Stimulated activated CD4-positive, alpha-beta T cell treated with anti-CD3 and anti-CD28 coated beads, Interleukin-2, amount 100 ng/mL, for 48 hours (primary cell): ENCODE measurements at places on chromosomes 16 and 17.

- no peak for DNase-seq
Observed at GRCh38 chr17:4562015-4562969, 1.9 kb upstream of the GGT6 start.

DNA sequence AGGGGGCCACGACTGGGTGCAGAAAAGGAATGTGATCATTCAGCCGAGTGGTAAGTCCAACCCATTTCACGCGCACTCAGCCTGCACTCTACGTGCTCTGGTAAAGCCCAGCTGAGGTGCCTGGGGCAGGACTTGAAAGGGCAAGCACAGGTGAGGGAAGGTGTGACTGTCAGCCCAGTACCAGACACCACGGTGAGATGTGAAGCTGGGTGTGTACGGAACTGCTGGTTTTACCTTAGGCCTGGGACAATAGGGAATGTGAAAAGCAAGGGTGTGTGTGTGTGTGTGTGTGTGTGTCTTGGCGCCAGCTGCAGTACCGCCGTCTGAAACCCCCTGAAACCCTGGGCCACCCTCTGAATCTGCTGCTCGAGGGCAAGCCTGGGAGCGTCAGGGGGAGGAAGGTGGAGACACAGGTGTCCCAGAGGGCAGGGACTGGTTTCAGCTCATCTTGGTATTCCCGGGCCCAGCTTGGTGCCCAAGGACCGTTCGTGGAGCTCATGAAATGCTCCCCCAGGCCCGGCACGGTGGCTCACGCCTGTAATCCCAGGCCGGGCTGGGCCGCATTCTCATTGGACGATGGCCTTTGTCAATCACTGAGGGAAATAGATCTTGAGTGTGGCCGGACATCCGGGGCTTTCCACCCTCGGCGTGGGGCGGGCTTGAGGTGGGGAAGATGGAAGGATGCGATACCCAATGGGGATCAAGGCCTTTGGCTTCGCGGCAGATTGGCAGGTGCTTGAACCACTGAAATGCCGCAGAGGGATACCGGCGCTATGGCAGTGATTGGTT, 27.8 kb upstream of the ST6GALNAC1 start:
- DNase-seq: peak; percentile 99

GRCh38 chr16:86127366-86127765, 228.4 kb downstream of the IRF8 start:
- DNase-seq: no peak

DNA sequence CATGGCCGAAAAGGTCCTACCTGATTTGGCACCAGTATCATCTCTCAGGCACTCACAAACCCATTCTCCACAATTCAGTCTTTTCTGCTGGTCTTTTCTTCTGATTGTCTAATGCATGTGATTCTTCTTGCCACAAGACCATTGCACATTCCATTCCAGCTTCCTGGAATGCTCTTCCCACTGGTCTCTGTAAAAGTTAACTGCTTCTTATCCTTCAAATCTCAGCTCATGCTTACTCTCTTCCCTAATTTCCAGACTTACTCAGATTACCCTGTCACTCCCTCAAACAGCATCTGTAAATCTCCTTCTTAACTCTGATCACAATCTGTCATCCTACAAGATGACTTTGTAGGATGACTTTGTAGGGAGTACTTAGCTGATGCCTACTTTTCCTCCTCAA, 320.2 kb downstream of the MAP2K6 start:
- DNase-seq: no peak

DNA sequence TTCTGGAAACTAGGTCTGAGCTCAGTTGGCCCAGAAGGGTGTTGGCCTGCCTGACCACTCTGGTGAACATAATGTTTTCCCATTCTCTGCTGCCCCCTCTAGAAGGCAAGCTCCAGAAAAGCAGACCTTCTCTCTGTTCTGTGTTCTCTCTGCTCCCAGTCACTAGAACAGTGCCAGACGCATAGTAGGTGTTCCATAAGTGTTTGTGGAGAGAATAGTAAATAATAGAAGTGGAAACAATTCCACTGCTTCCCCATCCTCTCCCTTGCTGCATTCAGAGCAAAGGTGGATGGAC, 32.2 kb upstream of the ETV4 start:
- DNase-seq: no peak

- DNase-seq: no peak
Observed at GRCh38 chr17:7095625-7096024, 15.6 kb upstream of the CLEC10A start.

- DNase-seq: no peak
Observed at GRCh38 chr17:59558039-59558438, 7.4 kb upstream of the DHX40 start.

DNA sequence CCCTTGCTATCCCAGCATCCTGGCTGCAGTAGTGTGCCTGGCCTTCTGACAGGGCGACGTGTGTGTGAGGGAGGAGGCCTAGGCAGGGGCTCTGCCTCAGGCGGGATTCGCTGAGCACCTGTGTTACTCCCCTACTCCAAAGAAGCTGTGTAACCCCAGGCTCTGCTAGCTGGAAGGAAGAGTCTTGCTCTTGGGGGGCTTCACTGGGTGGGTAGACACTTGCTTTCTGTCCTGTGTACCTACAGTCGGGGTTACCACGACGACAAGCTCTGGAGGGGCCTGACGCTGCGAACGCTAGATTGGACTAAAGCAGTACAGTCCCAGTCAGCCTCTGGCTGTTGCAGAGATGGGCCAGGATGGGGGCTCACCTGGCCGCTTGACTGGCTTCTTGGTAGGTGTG, 9.5 kb downstream of the EXOC7 start:
- DNase-seq: no peak

DNA sequence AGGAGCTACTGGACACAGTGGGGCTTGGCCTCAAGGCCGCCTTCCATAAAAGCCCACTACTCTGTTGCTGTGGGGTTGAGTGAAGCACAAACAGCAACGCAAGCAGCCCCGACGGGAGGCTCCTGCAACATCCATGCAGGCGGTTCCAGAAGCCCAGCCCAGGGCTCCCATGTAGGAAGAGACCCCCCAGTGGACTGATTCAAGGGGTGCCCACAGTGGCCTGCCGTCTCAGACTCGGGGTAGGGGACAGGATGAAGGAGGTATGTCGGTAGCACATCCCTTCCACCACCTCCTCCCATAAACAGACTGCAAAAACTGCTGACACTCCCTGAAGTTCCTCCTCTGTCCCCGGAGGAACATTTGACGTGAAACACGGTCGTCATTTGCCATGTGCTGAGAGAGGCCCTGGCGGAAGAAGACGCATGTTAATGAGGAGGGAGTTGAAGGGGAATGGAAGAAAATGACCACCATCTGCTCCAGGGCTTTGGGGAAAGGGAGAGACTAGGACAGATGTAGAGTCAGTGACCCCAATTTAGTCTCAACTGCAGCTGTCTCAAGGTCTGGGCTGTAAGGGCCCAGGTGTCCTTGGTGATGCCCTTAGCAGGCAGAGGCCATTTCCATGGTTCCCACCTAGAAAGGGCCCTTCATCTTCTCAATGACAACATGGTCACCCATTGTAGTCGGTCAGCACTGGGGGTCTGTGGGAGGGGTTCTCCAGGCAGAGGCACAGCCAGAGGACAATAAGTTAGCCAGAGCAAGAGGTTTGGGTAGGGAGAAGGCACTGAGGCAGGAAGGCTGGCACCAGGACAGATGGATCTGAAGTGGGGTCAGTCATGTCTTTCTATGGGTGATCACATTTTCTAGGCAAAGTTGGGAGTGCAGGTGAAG, 200.6 kb downstream of the CPPED1 start:
- no peak for DNase-seq

DNA sequence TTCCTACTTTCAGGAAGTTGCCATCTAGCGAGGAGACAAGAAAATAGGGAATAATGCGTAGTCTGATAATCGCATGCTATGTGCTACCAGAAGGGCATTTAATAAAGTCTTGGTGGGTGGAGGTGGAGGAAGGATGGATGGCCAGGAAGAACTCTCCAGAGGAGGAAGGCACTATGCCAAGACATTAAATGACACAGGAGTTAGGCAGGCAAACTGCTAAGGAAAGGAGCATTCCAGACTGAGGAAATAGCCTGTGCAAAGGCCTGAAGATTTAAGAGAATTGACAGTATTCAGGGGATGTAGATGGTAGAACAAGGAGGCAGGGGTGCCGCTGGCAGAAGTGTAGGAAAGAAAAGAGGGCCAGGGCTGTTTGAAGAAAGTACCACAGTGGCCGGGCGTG, 19.3 kb upstream of the ARHGAP44 start:
- DNase-seq: no peak

DNA sequence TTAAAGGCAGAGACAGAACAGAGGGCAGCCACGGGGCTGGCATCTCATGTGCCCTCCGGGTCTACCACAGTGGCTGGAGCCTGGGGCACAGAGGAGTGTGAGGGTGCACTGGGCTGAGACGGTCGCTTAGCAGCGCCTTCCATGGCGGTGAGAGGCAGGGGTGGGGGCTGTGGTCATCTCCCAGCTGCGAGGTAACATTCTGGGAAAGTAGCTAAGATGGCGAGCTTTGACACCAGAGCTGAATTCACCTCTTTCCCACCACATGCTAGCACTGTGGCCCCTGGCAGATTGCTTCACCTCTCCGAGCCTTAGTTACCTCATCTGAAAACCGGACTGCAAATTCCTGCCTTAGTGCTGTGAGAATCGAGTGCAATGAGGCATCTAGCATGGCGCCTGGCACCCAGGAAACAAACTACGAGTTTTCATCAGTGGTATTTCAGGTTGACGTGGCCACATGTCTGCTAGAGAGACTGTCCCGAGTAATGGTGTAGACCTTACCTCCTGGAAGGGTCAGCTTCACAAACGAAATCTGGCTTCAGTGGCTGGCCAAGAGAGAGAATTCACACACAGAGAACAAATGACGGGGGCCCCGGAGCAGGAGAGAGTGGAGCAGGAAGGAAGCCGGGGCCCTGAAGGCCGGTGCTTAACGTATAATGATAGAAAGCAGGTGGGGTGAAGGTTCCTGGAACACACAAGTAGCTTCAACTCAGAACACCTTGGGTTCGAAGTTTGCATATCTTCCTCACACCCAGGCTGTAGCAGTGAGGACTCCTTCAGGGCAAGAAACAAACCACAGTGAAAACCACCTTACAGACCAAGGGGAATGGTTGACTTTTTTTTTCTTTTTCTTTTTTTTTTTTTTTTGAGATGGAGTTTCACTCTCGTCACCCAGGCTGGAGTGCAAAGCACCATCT, 63.9 kb upstream of the RPH3AL start:
- DNase-seq: no peak

GRCh38 chr16:52316241-52316640, 230.7 kb downstream of the TOX3 start:
- DNase-seq: no peak

DNA sequence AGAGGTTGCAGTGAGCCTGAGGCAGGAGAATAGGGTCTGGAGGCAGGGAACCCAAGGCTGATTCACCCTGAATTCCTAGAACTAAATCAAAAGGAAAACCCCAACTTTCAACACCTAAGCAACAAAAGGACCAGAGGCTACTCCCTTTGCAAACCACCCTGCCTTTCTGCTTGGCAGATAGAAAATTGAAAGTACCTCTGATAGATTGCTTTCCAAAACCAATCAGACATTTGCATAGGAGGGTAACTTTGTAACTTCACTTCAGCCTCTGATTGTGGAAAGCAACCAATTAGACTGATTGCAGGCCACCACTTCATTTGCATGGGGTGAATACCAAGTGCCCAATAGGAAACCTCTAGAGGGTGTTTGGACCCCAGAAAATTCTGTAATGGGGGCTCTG, 10.9 kb upstream of the TMEM98 start:
- DNase-seq: no peak

DNA sequence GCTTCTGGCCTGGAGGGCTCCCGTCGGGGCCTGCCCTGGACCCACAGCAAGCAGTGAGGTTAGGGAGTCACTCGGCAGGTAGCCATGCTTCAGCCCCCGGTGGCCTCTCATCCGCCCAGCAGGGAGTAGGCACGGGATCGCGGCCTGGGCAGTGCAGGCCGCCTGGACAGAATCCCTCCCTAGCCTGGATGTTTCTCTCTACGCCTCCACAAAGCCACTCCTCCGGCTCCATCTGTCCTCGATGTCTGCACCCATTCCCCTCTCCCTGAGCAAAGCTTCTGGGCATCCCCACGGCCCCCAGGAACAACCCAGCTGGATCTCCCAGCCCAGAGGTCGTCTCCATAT, 145.2 kb downstream of the RBFOX3 start:
- no peak for DNase-seq

DNA sequence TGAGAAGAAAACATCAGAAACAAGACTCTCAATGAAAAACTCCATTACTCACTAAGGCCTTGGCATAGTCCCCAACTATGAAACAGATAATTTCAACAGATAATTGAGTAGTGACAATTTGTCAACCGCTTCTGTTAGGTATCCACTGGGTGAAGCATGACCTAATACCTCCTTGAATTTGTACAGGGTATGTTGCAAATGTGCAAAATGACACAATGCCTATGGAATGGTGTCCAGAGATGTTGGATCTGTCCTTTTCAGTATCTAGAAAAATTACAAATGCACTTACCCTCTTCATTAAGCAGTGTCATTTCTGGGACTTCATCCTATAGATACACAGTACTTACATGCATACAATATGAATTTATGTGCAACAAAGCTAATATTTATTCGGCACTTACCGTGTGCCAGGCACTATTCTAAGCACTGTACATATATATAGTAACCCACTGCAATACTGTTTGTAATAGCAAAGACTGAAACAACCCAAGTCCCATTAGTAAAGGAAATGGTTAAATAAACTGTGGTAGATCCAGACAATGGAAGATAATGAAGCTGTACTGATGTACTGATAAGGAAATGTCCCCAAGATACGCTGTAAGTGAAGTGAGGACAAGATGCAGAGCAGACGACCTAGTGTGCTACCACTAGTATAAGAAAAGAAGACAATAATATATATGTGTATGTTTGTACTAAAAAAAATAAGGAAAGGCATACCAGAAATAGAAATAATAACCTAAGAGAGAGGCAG, 21.4 kb upstream of the SLC6A4 start:
- no peak for DNase-seq

GRCh38 chr17:19830061-19830460, 37.7 kb downstream of the ULK2 start:
- DNase-seq: no peak

GRCh38 chr16:50114357-50115129, 38.6 kb upstream of the TENT4B start:
- no peak for DNase-seq

GRCh38 chr16:4461250-4462085, 13.0 kb downstream of the NMRAL1 start:
- DNase-seq: no peak

GRCh38 chr17:68288375-68288774, 2.6 kb downstream of the SLC16A6 start:
- DNase-seq: no peak

- DNase-seq: no peak
Observed at GRCh38 chr17:4083187-4083586, 59.6 kb downstream of the ZZEF1 start.

GRCh38 chr17:34357398-34357797, 1.1 kb downstream of the CCL13 start:
- DNase-seq: no peak

DNA sequence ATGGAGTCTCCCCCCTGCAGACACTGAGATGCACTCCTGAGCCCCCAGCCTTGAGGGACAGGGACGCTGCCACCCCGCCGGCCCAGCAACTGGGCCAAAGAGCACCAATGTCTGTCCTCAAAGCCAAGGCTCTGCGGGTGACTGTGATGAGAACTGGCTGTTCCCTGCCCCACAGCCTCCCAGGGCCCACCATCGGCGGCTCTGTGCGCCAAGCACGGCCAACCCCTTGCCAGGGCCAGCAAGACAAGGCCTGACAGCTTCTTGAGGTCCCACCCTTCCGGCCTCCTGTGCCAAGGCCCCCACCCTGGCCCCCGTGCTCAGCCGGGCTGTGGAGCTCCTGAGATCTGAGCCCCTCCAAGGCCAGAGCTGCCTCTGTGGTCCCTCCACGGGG, 34.2 kb upstream of the PABPN1L start:
- DNase-seq: no peak
